ENCODE measurements at places on chromosomes 7 and 10.

DNA sequence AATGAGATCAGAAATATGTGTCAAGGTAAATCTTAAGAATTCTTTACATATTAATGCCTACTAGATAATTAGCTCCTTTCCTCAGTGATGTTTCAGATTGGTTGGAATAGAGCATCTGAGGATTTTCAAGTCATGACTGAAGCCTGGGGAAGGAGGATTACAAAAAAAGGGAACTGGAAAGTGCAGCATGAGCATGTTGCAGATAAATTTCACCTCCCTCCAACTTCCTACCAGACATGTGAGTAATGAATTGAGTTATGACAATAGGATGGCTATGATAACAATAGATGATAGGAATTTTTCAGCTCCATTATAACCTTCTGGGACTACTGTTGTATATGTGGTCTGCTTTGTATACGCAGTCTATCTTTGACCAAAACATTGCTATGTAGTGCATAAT is 104.2 kb upstream of the RAB18 start:
- no peak for DNase-seq

GRCh38 chr10:17061418-17061817 is 68.2 kb downstream of the CUBN start:
- no peak for DNase-seq

DNA sequence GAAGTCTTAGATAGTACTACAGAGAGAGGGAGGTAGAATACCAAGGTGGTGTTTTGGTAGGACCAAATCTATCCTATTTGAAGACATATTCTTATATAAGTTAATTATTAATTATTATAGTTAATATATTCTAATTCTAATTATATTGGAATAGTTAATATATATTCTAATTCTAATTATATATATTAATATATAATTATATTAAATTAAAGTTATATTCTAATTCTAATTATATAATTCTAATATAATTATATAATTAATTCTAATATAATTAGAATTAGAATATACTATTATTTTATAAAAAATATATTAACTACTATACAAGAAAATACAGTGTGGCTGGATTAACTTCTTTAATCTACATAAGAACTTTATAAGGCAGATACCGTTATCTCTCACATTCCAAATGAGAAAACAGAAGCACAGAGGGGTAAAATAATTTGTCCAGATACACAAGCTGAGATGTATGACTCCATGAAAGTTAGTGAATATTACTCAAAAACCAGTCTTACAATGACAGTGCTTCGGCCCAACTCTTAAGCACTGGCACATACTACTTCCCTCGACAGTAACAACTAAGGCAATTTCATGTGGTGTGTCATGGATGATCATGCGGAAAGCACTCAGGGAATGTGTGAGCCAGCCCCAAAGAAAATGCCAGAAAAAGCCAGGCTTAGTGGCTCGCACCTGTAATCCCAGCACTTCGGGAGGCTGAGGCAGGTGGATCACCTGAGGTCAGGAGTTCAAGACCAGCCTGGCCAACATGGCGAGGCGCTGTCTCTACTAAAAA is 42.6 kb downstream of the TYW1B start:
- DNase-seq: no peak

DNA sequence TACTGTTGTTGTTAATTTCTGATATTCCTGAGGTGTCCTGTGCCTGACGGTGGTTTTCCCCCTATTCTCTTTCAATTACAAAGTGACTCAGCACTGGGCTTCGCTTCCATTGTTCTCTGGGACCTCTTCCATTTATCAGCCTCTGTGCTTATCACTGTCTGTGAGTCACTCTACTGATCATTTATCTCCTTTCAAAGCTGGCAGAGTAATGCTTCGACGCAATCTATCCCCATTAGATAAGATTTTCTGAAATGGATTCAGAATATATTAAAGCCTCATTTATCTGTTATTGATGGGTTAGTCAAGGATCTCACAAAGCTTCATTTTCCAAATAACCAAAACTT is 679.2 kb downstream of the SDK1 start:
- DNase-seq: no peak

DNA sequence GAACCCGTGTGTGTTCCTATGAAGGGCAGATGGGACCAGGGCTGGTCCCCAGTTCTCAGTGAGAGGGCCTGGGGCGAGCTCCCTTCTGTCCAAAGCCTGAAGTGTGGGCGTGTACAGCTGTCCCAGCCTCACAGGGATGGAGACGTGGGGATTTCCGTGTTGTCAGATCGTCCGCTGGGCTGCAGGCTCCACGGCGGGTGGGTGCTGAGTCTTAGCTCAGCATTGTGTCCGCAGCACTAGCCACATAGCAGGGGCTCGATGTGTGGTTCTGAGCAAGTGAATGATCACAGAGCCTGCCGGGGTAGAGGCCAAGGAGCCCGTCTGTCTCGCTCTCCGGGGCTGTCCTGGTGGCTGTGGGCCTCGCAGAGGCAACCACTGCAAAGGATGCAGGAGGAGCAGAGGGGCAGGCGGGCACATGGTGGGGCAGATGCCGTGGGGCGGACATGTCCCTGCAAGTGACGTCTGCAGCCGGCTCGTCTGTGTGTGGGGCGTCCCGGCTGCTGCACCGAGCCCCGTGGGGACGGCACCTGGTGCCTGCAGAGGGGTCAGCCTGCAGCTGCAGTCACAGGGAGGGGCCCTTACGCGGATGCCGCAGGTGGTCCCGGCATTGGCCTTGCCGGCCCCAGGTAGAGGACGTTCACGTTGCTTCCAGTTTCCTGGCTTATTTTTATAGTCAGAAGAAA is 30.9 kb downstream of the FAM20C start:
- DNase-seq: no peak

GRCh38 chr10:79982362-79982800 is 33.5 kb upstream of the SFTPD start:
- no peak for DNase-seq

DNA sequence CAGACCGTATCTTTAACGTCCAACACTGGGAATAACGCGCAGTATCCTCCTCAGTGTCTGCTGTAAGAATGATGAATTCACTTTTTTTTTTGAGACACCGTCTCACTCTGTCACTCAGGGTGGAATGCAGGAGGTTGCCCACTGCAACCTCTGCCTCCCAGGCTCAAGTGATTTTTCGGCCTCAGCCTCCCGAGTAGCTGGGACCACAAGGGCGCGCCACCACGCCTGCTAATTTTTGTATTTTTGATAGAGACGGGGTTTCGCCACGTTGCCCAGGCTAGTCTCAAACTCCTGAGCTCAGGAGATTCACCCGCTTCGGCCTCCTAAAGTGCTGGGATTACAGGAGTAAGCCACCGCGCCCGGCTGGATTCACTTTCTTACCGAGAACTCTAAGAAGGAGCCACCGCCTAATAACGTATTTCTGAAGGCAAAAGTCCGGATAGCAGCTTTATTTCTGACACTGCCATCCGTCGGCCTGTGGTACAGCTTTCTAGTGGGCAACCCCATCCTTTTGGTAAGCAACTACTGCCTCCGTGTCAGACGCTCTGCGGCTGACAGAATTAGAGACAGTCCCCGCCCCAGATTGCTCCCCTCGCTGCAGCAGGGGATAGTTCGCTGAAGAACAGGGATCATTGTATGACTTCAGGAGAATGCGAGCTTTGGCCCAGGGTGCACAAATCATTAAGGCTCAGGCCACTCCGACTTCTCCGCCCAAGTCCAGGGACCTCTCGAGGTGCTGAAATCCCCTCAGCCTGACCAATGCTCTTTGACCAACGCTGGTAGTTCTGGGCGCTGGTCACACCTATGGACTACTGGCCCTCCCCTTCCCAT is 662 bp downstream of the POLR3A start:
- no peak for DNase-seq

GRCh38 chr7:42429339-42429738 is 192.3 kb upstream of the GLI3 start:
- DNase-seq: no peak

GRCh38 chr7:102097601-102098161 is 189.0 kb upstream of the SH2B2 start:
- no peak for DNase-seq

DNA sequence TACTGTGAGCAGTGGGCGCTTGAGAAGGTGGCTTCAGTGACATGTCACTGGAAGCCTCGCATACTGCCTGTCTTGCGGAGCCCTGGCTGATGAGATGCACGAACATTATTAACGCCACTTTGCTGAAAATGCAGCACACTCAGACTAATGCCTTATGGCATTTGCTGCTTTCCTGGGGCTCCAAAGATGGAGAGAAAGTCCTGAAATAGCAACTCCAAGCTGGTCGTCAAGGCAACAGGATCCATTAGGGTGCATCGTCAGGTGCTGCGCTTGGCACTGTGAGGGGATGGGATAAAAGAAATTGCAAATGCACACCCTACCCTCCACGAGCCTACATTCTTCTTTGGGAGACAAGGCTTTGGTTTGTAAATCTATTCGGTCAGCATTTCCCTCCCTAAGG is 592.5 kb downstream of the TYW1 start:
- DNase-seq: no peak

DNA sequence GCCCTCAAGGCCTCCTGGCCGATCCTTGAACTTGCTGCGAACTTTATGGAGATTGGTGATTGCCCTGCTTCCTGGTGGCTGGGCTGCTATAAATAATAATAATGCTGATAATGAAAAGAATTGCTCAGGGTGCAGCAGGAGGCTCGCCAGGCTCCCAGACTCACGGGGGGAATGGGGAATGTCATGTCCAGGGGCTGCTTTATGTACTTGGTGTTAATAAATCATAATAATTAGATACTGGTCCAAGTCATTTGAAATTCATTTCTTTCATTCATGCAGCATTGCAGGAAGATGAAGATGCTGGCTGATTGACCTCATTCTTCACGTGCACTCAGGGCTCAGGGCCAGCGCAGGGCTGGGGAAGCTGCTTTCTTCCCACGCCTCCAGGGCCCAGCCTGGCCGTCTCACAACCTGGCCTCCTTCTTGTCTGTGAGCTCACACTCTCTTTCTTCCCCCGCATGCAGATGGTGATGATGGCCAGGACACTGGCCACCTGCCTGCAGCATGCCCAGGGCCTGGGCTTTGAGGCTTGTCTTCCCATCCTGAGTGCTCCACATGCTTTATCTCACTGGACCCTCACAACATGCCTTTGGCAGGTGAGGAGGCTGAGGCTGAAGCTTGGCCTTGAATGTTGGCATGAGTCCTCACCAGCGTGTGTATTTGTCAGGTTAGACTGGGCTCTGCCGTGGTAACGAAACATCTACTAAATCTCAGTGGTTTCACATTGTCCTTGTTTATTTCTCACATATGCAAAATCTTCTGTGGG is 138.4 kb upstream of the TNS3 start:
- no peak for DNase-seq

- no peak for DNase-seq
Observed at GRCh38 chr7:2821842-2822507, 22.1 kb downstream of the GNA12 start.

DNA sequence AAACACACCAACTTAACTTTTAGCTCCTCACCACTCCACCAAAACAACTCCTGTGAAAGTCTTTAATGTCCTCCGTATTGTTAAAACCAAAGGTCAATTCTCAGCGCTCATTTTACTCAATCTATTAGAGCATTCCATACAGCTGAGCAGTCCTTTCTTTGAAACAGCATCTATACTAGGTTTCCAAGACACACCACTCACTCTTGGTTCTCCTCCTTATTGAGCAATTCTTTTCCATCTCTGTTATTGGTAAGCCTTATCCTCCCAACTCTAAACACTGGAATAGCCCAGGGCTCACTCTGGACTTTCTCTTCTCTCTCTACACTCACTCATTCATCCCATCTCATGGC is 34.9 kb downstream of the COA1 start:
- DNase-seq: no peak

- DNase-seq: no peak
Observed at GRCh38 chr10:43221419-43222209, 45.3 kb downstream of the RASGEF1A start.

- DNase-seq: no peak
Observed at GRCh38 chr7:157405914-157406810, 69.4 kb downstream of the DNAJB6 start.

DNA sequence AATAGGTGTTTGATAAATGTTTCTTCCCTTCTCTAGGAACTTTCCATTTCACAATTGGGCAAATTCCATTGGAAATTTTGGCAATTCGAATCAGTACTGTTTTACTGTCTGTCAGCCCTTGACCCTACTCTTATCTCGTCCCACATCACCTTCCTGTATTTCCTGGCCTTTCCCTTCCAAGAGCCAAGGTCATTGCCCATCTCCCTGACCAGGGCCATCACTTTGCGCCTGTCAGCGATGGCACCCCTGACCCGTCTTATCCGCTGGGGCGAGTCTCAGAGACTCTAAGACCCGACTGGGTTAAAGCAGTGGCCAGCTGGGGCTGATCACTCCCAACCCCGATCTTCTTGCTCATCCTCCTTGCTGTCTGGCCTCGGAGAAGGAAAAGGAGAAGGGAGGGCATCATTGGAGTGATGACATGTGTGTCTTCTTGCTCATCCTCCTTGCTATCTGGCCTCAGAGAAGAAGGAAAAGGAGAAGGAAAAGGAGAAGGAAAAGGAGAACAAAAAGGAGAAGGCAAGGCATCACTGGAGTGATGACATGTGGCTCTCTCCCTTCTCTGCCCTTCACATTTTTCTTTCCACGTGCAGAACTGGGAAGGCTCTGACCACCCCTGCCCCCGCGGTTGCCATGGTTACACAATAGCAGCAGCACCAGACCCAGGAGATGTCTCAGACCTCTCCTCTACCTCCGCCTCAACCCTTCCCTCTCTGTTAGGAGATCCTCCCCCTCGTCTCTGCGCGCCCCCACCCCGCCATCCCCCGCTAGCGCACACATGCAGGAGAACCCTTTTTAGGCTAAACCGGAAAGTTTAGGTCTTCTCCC is 2.0 kb downstream of the SEMA3D start:
- no peak for DNase-seq

- DNase-seq: peak; percentile 66
Observed at GRCh38 chr10:15168291-15168785, at the start of gene NMT2. NMT2 (minus strand) TSS chr10:15168693; CDS start chr10:15168612, 81 bp downstream.

- no peak for DNase-seq
Observed at GRCh38 chr7:116209561-116210070, 723 bp upstream of the TES start.

DNA sequence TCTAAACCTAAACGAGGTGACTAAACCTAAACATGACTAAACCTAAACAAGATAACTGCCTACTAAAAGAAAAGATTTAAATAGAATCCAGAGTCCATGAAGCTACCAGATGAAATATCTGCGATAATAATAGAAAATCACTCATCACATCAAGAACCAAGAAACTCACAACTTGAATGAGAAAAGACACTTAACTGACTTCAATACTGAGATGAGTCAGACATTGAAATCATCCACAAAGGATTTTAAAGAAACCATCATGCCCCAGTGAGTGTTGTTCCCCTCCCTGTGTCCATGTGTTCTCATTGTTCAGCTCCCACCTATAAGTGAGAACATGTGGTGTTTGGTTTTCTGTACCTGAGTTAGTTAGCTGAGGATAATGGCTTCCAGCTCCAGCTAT is 416.0 kb downstream of the CALN1 start:
- no peak for DNase-seq

All from D721Med (cell line).